ENCODE measurements at places on chromosomes 7 and 10.

DNA sequence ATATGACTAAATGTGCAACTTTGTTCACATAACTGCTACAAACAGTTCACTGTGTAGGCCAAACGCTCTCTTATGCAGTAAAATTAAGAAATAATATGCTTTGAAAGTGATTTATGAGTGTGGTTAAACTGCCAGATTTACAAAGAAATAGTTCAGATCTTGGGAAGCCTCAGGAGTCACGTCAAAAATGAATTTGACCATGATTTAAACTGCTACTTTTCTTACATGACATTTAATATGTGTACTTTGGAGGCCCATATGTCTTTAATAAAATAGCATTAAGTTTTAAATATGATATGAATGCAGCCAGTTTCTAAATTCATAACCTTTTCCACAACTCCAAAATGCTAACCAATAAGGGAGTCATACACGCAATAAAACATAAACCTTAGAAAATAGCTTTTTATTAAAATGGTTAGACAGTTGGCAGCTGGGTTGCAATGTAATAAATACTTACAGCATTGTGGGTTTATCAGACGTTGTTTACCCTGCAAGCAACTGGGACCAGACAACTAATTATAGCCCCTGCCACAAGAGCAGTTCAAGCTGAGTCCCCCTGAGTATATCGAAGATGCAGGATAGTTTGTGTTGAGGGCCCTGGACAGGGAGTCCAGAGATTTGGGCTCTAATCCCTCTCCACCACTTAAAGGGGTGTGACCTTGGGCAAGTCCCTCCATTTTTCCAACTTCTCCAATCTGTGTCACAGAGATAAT lies 640.4 kb downstream of the LRMDA start:
- no peak for DNase-seq

DNA sequence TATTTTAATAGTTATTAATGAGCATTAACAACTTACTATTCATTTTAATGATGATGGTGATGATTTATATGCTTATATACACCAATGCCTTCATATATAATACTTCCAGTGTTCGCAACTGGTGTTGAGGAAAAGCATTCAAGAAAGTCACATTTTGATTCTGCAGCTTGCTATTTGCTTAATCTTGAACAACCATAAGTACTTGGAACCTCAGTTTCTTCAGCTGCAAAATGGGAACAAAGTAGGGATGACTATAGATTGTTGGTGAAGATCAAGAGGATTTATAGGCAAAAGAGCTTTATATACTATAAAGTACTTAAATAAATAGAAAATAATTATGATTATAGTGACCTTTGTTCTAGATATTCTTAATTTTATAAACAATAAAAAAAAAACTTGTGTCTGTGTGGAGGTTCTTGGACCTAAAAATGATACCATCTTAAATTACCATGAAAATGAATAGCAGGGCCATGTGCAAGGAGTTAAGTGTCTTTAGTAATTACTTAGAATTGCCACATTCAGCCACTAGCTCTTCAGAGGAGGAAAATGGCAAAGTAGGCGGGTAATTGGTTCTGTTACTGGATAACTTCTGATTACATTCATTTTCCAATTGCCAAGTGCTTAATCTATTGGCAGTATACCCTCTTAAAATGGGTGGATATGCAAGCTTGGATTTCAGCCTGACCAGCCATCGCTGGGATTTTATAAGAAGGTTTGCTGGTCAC lies 4.5 kb downstream of the ARID5B start:
- DNase-seq = no peak

- DNase-seq = no peak
Measured at GRCh38 chr10:116669080-116669479, 48.3 kb downstream of the PNLIPRP2 start.

GRCh38 chr10:32961343-32961894 lies 3.4 kb upstream of the ITGB1 start:
- no peak for DNase-seq

DNA sequence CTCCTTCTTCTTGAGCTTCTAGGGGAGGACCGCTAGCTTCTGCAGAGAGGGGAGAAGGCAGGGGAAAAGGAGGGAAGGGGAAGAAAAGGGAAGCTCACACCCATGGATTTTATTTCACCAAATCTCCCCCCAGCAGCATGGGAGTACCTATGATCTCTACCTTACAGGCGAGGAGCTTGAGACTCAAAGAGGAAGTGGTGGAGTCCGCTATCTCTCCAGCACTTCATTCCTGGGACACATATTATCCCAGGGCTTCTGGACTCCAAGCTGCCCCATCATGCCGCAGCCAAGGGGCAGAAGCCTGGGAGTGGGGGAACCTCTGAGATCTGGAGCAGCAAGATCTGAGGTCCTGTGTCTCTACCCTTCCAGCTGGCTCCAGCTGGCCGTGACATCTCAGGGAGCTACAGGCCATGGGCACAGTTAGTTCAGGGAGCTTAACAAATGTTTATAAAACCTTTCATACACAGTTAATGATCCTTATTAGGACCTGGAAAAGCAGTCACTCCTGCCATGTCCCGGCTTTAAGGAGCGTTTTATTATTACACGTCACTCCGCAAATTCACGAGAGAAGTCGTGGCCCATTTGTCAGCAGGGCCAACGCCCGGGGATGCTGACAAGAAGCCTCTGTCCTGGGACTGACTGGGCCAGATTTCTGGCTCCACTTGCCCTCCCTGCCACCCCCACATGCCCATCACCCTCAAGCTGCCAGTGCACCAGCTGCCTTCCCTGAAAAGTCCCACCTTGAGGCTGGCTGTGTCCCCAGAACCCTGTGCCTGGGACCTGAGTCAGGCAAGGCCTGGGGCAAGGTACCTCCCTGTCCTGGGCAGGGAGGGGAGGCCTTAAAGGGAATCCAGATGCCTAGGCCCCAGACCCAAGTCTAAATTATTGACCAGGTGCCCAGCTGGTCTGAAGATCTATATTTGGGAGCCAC lies 132.1 kb upstream of the ZMIZ1 start:
- DNase-seq = no peak

GRCh38 chr7:128370491-128370890 lies 9.0 kb upstream of the PRRT4 start:
- no peak for DNase-seq

DNA sequence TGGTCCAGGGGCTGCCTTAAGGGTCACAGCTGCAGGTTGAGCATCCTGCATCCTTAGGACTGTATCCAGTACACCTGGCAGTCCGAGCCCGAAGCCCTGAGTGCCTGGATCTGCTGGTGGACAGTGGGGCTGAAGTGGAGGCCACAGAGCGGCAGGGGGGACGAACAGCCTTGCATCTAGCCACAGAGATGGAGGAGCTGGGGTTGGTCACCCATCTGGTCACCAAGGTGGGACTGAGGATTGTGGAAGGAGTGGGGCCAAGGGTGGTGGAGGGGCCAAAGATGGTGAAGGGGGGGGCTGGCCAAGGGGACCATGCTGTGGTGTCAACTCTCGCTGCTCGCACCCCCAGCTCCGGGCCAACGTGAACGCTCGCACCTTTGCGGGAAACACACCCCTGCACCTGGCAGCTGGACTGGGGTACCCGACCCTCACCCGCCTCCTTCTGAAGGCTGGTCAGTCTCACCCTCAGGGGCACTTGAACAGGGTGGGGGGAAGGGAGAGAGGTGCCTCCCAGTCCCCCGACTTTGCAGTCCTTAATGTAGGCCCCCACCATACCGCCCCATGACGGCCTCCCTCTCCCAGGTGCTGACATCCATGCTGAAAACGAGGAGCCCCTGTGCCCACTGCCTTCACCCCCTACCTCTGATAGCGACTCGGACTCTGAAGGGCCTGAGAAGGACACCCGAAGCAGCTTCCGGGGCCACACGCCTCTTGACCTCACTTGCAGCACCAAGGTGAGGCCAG lies 5.3 kb downstream of the NFKB2 start:
- DNase-seq = no peak

GRCh38 chr10:59891936-59892335 lies 14.4 kb downstream of the CCDC6 start:
- DNase-seq = no peak

DNA sequence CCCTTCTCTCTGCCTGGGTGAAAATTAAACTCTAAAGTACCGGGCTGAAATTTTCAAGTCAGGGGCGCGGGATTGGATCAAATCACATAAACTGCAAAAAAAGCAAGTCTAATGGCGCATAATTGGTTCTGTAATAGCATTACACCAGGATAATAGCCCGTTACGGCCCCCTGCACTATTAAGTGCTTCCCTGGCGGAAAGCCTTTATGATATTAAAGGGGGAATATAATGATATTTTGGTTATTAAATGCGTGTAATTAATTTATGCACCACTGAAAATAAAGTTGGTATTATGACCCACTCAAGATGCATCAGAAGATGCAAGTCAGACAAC lies 744 bp upstream of the DRGX start:
- no peak for DNase-seq

- DNase-seq = no peak
Measured at GRCh38 chr7:138396251-138397070, 63.6 kb upstream of the TRIM24 start.
